ENCODE measurements at places on chromosomes 7 and 10.

GRCh38 chr7:50607524-50608125 lies 42.4 kb upstream of the DDC start:
- no peak for DNase-seq

- no peak for DNase-seq
Observed at GRCh38 chr7:149830997-149831740, 7.0 kb upstream of the ZNF862 start.

DNA sequence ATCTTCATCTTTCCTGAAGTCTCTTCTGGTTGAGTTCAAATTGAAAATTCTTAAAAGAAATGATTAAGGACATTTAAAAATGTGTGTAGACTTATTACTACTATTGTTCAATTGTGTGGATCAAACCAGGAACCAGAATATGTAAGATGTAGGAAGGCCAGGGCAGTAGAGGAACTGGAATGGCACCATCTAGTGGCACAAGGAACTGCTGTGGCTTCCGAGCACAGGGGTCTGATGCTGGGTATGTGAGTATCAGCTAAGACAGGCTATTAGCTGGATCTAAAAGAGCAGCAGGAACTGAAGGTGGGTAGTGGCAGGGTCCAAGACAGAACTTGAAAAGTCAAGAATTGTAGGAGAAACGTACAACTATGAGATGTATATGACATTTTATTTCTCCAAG lies 247.3 kb downstream of the SEMA3A start:
- DNase-seq: no peak

- DNase-seq: no peak
Observed at GRCh38 chr7:290554-291372, 793 bp downstream of the FOXL3 start.

DNA sequence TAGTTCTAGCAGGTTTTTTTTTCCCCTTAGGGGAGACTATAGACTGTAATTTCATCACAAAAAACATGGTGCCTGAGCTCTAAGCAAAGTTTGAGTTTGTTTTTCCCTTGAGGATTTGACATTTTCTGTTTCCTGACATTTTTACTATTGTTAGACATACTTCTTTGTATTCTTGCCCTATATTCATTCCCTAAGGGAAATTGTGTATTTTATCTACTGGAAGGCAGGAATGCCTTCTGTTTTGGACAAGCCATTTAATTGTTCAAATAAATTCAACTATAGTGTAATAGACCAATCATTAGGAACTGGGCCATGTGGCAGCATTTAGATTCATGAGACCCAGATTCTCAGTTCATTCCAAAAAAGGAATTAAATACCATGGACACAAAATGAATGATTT lies 335.0 kb downstream of the EXOC4 start:
- DNase-seq: no peak

GRCh38 chr10:25017154-25017590 lies 760 bp downstream of the THNSL1 start:
- DNase-seq: no peak
